Stimulated activated CD8-positive, alpha-beta memory T cell treated with anti-CD3 and anti-CD28 coated beads, Interleukin-15, amount 100 ng/mL, for 24 hours (primary cell): ENCODE measurements at places on chromosomes 2 and 18.

DNA sequence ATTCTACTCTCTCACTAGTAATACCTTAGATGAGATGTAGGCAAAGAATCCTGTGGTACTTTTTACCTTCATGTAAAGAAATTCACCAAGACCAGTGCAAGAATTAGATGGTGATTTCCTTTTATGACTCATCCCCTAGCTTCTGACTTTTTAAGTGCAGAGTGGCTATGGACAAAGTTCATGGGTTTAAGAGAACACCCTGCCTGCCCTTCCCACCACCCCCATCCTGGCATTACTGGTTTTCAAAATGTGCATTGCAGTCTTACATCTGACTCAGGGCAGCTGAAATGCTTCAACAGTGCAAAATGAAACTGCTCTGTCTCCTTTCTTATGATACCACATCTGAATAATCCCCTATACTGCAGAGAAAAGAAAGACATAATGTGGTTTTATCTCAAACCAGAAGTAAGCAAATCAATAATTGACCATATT lies 22.6 kb downstream of the MAIP1 start:
- DNase-seq, result no peak

DNA sequence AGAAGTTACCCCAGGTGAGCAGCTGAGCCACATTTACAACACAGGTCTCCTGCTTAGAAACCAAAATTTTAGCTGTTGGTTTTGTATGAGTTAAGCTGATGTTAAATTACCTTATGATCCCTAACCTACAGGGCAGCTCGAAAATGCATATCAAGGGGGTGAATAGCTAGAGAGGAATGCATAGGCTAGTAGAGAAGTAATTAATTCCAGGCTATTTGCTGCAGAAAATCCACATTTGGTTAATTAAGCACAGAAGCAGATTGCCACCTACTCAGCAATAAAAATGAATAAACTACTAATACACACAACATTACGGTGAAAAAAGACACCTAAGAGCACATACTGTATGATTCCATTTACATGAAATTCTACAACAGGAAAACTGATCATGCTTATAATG lies 91.4 kb downstream of the OSBPL1A start:
- no peak for DNase-seq

DNA sequence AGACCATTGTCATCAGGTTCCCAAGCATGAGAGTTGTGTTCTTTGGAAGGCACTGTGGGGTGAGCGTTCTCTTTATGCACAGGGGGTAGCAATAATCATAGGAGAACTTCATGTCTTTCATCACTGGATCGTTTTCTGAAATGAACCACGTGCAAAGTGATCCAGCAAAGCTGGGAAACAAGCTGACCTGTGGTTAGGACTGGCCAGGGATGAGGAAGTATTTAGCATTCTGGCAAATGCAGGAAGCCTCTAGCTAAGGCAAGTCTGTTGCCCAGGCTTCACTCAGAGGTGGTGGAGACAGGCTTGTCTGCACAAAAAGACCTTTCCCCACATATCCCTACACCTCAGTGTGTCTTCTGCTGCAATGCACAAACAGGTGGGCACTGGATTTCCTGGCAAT lies 58.6 kb downstream of the MMADHC start:
- no peak for DNase-seq

DNA sequence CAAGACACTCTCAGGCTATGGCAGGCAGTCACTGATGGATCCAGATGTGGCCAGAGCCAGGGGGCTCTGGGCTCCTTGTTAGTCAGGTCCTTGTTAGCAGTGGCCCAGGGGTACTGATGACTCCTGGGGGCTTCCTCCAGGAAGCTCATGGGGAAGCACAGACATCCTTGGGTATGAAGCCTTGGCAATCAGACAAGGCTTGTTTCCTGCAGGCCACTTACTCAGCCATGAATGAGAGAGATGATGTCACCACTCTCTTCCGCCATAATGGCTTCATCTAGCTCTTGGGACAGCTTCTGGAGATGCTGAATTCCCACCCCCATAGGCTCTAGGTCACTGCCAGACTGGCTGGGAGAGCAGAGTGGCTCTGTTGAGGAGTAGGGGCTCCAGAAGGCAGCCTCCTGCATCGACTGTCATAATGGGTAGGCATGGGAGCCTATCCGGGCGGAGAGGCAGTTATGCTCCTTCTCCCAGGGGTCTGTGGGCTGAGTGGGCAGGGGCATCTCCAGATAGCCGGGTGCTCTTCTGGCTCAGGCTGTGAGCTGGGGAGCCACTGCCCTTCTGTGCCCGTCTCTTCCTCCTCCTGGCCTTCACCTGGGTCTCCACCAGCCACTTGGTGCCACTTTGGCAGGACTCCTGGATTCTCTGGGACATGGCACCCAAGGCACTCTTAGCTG lies 40.2 kb upstream of the BMPR2 start:
- no peak for DNase-seq
